WTC11 (cell line): ENCODE measurements at places on chromosomes 7 and 10. TPM values are rescaled to one million over a fixed set of nuclear protein-coding genes. Genes with fewer than 3 reads are reported as not detected.

DNA sequence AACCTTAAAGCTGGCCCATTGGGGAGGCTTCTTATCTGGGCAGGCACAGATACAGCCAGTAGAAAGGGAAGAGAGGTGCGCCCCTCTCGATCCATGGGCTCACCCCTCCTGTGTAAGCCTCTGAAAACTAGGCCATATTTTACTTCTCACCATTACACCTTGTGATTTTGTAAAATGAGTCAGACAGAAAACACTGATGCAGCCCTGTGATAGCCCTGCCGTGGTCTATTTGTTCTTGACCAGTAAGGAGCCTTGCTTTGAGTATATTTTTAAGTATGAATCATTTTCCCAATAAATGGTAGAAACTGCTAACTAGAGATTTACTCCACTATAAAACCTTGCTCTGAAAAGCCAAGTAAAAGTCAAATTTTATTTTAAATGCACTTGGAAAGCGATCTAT is 329.8 kb upstream of the MBL2 start:
- peaks cover 5% of the 10 kb centered on the region for H3K4me1 ChIP-seq
- DNase-seq: no peak
- H3K27ac ChIP-seq: no peak overlapping the region
- no peak overlapping the region for H3K4me3 ChIP-seq
- no peaks in the 10 kb centered on the region for H3K27me3 ChIP-seq

- H3K27me3 ChIP-seq: no peaks in the 10 kb centered on the region
- H3K36me3 ChIP-seq: peaks cover 5% of the 10 kb centered on the region; the same call in 1 of the 2 replicates
- H3K4me3 ChIP-seq: no peak overlapping the region
- no peak for DNase-seq
- no peak overlapping the region for H3K27ac ChIP-seq
These were observed 1034.5 kb upstream of the LRRTM3 start for GRCh38 chr10:65891073-65891981.

ZNF488 gene
- total RNA-seq: 7.1 to 8.7 TPM (median 8.0 TPM) in 3 replicates

DNA sequence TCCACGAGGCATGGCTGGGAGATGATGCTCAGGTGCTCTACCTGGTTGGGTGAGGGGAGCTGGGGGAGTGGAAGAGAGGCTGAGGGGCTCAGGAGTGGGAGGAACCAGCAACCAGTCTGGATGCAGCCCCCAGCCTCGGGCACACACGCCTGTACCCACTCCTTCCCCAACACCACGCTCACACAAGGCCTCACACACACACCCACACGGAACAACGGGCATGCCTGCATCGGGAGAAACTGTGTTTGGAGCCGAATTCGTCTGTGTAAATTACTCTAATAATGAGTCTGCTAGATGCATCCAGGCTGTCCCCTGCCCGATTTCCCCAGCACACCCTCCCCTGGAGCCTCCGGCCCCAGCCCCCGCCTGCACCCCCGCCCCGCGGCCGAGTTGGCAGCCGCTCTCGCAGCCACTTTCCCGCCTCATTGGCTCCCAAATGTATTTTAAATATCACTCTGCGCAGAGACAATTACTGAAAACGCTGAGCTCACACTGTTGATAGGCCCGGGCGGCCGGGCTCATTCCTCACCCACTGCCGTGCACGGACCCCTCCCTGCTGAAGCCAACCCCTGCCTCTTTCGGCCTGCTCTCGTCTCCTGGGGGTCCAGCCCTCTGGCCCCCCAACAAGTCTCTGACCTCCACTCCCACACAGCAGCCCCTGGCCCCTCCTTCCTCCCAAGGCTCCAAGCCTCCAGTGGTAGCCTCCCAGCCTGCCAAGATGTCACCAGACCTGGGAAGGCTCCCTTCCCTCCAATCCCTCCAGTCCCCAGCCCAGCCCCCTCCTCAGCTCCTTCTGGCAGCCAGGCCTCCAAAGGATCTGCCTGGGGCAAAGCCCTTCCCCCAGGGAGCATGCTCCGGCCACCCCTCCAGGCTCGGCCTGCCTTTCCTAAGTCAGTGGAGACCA is 11.1 kb downstream of the H2BK1 start:
- DNase-seq: no peak
- H3K27ac ChIP-seq: no peak overlapping the region
- H3K4me1 ChIP-seq: peaks cover 9% of the 10 kb centered on the region
- H3K4me3 ChIP-seq: no peak overlapping the region
- H3K27me3 ChIP-seq: peaks cover 8% of the 10 kb centered on the region
- no peaks in the 10 kb centered on the region for H3K36me3 ChIP-seq

DNA sequence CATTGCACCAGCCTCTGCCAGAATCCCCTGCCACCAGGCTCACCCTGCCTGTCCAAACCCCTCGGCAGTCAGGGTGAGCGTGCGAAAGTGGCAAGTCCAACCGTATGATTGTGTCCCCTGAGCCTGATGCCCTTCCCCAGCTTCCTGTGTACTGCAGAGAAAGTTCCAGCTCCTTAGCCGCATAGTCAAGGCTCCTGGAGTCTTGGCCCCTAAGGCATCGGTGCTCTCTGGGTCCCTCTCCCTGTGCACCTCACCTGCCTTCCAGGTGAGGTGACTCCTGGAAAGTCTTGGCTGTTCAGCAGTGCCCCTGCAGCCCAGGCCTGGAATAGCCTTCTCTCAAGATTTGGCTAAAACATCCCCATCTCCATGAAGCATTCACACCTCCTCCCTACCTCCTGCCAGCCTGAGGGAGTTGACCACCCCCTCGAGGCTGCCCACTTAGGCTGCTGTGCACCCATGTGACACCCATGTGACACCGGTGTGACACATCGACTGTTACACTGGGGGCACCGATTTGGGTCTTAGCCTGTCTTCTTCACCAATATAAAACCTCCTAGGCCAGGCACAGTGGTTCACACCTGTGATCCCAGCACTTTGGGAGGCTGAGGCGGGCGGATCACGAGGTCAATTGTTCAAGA is 56.1 kb upstream of the ELN start:
- H3K4me1 ChIP-seq: peaks cover 6% of the 10 kb centered on the region
- no peaks in the 10 kb centered on the region; the same call in 1 of the 2 replicates for H3K27me3 ChIP-seq
- no peak overlapping the region for H3K4me3 ChIP-seq
- DNase-seq: peak; percentile 76
- no peak overlapping the region for H3K27ac ChIP-seq
